ENCODE measurements at places on chromosomes 2 and 18.

- DNase-seq = no peak
These were observed 167.2 kb downstream of the ANTXR1 start for GRCh38 chr2:69180227-69180626.

- no peak for DNase-seq
These were observed 31.0 kb downstream of the RBM43 start for GRCh38 chr2:151230627-151231140.

DNA sequence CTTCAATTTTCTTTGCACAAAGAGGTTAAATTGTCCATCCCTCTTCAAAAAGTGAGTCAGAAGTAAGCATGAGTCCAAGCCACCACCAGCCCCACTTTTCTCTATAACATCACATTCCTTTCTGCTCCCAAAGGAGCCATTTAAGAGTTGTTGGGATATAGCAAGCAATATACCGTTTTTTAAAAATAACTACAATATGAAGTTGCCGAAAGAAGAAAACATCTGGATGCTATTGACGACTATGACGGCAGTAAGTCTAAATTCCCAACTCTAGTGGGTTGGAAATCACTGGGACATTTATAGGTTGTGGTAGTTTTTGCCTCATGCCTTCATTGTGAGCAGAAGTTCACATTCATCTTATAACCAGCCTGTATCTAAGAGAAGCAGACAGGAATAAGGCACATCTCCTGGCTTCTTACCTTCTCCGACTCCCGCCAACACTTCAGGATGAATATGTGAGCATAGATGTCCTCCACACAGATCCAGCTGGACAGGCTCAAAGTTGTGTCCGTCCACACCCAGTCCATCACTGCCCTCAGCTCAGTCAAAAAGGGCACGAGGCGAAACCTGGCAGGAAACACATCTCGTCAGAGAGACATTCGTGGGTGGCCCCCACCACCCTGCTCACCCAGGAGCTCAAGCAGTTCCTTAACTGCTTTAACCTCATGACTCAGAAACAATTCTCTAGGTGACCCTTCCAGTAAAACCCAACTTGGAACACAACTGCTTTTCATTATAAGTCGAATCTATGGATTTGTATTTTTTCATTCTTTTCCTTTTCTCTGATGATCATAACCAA lies 163.6 kb downstream of the NAPG start:
- no peak for DNase-seq

- DNase-seq = no peak
These were observed 1026.4 kb downstream of the DSC3 start for GRCh38 chr18:30016179-30016578.

DNA sequence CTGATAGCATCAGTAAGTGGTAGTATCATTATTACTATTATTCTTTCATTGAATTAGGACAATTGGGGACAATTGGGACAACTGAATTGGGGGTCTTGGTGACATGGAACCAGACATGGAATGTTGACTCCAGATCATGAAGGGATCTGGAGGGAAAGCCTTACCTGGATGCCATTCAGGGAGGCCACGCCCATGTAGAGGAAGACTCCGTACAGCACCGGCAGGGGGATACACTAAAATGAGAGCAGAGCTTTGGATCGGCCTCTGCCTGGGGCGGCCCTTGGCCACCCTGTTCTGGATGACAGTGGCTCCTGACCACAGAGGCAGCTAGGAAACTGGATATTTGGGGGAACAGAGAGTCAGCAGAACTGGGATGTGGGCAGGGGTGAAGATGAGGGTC lies 29.2 kb downstream of the MTHFD2 start:
- DNase-seq = no peak

GRCh38 chr18:711310-711656 lies 1.1 kb downstream of the ENOSF1 start:
- no peak for DNase-seq

- DNase-seq = no peak
These were observed 98.2 kb upstream of the PMAIP1 start for GRCh38 chr18:59801576-59801975.

- no peak for DNase-seq
These were observed 3.9 kb downstream of the MAPRE2 start for GRCh38 chr18:35045121-35045520.

DNA sequence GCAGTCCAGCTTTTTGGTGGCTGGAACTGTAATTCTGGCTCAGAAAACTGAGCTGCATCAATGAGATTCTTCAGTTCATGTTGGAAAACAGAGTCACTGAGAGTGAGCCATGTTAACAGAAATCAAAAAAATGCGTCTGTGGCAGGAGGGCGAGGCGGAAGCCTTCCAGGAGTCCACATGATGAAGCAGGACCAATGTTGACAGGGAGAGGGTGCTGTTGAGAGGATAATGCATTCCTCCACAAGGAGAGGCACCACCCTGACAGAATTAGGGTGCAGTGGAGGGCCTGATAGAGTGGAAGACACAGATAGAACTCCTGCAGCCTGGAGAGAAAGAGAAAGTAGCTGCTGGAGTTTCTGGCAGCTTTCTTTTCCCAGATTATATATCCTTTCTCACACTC lies 111.5 kb downstream of the MGAT5 start:
- no peak for DNase-seq

- DNase-seq = no peak
These were observed 166.0 kb downstream of the ARL4C start for GRCh38 chr2:234330902-234331301.

DNA sequence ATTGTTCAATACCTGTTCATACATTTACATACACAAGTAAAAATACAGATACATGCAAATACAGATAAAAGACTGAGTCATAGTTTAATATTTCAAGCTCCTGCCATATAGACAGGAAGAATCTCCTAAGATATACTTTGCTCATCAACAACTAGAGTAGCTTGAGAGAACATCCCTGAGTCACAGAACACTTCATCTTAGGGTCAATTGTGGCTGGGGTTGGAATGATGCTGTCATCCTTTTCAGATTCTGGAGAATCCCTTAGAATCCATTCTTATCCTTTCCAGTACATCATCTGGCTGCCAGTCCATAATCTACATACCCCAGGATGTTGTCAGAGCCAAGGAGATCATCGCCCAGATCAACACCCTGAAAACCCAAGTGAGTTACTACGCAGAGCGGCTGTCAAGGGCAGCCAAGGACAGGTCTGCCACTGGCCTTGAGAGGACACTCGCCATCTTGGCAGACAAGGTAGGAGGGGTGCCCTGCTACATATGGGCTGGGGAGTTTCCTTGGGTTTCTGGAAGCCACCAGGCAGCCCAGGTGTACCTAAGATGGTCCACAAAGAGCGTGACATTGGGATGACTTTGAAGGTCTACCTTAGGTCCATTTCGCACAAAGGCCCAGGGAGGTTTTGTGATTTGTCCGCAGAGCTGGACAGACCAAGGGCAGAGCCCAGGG lies 55.7 kb downstream of the COA5 start:
- DNase-seq = no peak

GRCh38 chr2:65316072-65316471 lies 88.4 kb downstream of the ACTR2 start:
- DNase-seq = no peak

GRCh38 chr2:219656526-219656925 lies 29.1 kb downstream of the SLC4A3 start:
- no peak for DNase-seq

DNA sequence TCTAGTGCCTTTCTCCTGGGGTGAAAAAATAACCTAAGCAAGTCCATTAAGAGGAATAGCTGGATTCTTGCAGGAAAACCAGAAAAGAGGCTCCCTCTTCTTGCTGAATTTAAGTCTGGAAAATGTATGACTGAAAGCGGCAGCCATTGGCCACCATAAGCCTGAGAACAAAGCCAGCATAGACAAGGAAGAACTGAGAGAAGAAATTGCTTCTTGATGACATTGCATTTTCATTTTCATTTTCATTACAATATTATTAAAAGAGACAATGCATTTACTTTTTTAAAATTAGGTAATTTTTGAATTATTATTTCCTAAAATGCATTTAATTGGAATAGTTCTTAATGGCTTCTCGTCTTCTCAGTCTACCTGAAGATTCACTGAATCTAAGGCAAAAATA lies 1157.5 kb upstream of the ZEB2 start:
- DNase-seq = no peak

- no peak for DNase-seq
These were observed 10.0 kb downstream of the KLF7 start for GRCh38 chr2:207155516-207156444.

GRCh38 chr2:61263830-61264229 lies 101.8 kb downstream of the C2orf74 start:
- no peak for DNase-seq

GRCh38 chr18:31386741-31387140 lies 10.2 kb downstream of the DSG4 start:
- no peak for DNase-seq

- no peak for DNase-seq
These were observed 234.5 kb downstream of the LDLRAD4 start for GRCh38 chr18:13452871-13453680.

DNA sequence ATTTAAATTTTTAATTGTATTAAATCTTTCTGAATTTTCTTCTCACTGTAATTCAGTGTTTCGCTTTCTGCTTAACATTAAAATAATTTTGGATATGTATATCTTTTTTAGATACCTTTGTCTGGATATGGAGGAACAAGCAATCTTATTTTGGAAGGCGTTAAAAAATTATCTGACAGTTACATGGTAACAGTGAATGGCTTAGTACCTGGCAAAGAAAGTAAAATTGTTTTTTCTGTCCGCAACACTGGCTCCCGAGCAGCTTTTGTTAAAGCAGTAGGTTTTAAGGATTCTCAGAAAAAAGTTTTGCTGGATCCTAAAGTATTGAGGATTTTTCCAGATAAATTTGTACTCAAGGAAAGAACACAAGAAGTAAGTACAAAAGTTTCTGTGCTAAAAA lies 95.7 kb downstream of the CEP192 start:
- no peak for DNase-seq

GRCh38 chr18:33135951-33136660 lies 304.4 kb downstream of the CCDC178 start:
- DNase-seq = no peak

- no peak for DNase-seq
These were observed 84.0 kb downstream of the MYL12B start for GRCh38 chr18:3345885-3346284.

DNA sequence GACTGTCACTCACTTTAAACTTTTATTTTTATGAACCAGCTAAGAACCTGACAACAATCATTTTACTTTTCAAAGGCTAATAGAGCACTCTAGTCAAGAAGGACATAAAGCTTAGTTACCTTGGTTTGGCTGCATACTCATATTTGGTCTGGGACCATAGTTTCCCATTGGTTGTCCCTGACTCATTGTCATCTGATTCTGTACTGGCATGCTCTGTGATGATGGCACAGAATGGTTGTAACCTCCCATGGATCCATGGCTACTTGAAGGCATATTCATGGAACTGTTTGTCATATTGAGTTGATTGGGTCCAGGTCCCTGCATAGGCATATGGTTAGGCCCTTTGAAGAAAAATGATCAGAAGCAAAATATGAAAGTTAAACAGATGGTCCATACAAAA lies 37.9 kb downstream of the SS18 start:
- DNase-seq = no peak

DNA sequence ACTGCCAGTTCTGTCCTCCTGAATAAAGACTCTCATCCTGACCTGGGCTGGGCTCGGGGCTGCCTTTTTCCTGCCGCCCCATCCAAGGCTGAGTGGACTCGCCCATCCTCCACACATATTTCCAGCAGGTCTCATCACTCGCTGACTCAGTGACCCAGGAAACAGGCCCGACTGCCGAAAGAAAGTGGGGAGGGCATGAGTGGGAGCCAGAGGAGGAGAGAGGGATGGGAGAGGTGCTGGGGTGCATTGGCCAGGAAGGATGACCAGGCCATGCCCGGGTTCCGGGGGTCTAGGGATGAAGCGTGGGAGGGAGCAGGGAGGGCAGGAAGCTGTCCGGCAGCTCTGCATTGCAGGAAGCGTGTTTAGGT lies 66.7 kb downstream of the TWIST2 start:
- DNase-seq = no peak

DNA sequence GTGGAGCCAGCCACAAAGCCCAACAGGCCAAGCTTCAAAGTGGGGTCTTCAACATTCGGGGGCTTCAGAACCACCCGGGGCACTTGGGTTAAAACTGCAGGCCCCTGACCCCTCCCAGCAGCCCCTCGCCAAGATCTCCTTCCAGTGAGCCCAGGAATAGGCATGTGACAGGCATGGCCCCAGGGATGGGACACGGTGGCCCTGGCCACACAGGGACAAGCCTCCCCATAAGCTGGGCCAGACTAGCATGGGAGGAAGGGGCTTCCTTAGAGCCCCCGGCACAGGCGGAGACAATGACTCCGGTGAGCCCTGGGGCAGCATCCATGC lies 52.4 kb downstream of the BIN1 start:
- no peak for DNase-seq

- DNase-seq = no peak
These were observed 35.5 kb downstream of the CLASP1 start for GRCh38 chr2:121613774-121614173.

- DNase-seq = no peak
These were observed 39.2 kb downstream of the SCN1A start for GRCh38 chr2:166088634-166089033.

DNA sequence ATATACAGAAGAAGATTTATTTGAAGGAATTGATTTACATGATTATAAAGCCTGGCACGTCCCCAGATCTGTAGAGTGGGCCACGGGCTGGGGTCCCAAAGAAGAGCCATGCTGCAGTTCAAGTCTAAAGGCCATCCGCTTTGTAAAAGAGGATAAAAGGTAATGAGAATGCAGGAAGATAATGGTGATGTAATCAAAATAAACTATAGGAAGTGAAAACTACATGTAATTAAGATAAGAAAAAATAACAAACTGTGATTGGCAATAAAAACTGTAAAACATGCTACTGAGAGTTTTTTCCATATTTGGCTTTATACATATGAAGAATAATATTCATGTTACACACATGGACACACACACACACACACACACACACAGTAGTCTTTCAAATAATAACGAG lies 59.0 kb upstream of the TMEFF2 start:
- no peak for DNase-seq

DNA sequence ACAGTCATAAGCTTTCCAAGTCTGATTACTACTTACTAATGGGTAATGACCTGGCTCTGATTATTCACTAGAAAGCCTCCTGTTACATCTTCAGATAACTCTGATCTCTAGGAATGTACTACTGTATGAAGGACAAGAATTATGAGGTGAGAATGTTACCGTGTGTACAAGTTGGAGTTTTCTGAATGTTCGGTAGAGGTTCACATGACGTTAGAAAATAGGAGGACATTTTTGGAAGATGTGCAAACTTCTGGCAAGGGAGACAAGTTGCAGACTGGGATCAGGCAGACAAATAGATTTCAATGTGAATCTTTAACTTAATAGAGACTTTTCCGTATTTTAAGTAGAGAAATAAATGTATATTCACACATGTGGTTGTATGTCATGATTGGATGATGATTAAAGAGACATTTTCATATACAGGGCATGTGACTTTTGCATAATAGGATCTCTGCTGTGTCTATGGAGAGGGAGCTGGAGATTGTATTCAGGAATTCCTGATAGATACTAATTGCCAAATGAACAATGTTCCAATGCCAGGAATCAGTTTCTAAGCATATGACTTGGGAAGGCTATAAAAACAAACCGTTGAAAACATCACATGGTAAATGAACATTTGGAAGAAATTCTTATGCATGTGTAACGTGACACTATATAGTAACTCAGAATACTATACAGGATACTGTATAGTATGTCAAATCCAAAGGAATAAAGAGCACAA lies 1695.8 kb upstream of the PIK3C3 start:
- no peak for DNase-seq

- no peak for DNase-seq
These were observed 15.5 kb downstream of the PXDN start for GRCh38 chr2:1728821-1729220.

GRCh38 chr18:63207835-63208234 lies 111.7 kb downstream of the BCL2 start:
- no peak for DNase-seq

GRCh38 chr2:241999184-241999583 lies 129.7 kb downstream of the RTP5 start:
- DNase-seq = no peak

All from cerebellum (tissue), 4 donors.